ENCODE measurements at places on chromosomes 7 and 10.

- no peak for DNase-seq
These were observed 797.3 kb downstream of the XPNPEP1 start for GRCh38 chr10:109126016-109126415.

- DNase-seq = no peak
These were observed 735 bp downstream of the ZNF394 start for GRCh38 chr7:99499371-99499720.

DNA sequence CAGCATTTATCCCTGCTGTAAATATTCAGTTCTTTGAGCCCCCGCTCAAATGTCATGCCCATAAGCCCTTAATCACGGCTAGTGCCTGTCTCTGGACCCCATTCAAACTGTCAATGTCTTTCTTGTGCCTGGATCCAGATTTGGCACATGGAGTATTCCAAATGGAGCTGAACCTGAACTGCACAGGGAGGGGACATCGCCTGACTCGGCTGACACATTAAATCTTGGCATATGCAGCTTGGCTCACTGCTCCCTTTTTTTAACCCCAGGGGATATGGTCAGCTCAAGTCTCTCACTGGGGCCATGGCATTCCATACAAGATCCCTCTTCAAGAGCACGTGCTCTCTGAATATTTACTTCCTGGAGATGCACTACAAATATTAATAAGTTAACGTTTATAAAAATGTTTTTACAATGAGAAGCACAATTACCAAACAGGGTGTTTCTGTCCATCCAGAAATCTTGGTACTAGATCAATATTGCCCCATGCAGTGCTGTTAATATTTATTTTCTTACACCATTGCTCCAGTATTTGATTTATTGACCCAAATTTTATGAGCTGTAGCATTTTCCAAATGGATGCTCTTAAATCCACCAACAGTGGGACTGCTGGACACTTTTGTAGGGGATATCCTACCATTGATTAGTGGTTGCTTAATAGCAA is 57.4 kb downstream of the FGFR2 start:
- no peak for DNase-seq

DNA sequence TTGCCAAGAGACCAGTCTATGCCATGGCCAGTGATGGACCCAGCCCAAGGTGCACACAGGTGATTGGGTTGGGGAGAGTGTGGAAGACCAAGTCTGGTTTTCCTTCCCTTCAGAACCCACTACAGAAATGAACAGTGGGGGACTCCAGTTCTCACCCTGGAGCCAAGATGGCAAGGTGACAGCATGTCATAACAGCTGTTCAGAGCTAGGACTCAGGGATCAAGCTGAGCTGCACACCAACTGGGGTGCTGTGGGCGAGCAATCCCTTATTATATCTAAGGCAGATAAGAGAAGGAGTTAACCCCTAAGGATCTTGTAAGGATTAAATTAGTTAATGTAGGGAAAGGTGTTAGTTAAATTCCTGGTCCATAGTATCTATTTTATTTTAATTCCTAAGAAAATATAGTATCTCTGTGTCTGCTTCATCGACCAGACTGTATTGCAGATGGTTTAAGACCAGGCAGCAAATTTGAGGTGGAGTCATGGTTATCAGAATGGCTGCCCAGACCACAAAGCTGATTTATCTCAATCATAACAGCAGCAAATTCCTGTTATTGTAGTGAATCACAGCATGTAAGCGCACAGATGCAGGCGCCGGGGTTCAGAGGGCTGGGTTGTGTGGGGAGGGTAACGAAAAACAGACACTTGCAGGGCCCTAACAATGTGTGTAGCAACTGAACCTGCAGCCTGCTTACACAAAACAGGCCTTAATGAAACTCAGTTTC is 208.7 kb upstream of the ZNF32 start:
- no peak for DNase-seq

DNA sequence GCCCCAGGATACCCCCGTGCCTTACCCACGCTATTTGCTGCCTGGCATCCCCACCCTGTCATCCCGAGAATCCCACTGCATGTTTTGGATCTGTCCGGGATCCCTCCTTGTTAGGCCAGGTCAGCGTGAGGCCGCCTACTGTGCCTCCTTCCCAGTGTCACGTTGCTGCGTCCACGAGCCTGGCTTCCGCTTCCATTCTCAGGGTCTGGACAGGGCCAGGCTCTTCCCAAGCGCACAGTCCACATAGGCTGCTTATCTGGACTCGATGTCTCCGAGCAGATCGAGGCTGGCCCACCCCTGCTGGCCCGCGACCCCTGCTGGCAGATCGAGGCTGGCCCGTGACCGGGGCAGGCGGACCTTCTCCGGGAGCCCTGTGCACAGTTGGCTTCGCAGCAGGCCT is 27.1 kb downstream of the FOXK1 start:
- DNase-seq = no peak

DNA sequence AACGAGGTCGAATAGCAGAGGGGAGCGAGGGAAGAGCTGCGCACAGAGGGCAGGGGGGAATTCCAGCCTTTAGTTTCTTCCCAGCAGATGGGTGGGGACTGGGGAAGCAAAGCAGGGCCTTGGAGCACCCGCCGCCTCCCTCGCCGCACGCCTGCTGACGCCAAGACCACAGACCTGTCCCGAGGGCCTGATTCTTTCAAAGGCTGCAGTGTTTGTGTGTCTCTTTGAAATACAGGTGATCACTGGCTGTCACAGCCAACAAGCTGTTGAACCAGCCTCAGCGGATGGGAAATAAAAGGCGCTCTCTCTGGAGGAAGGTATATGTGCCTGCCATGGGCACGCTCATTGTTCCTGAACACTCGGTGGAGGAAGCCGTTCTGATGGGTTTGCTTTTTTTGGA is 119.3 kb downstream of the FAM53B start:
- DNase-seq = no peak

DNA sequence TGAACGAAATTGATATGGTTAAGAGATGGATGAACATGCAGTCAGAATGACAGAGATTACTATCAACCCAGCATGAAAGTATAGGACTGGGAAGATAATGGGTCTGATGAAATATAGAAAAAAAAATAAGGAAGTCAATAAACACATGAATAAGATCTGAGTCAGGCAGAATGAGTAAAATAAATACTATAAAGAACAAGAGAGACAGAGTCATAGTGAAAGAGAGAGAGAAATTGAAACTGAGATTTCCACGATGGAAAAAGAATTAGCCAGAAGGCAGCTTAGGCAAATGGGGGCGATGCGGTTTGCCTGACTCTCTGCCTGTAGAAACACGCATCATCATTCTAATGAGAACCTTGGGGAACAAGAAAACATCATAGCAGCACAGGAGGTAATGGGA is 26.6 kb downstream of the SEMA3D start:
- no peak for DNase-seq

GRCh38 chr10:33326933-33327332 is 7.5 kb downstream of the NRP1 start:
- no peak for DNase-seq

GRCh38 chr7:130228840-130229502 is 21.3 kb downstream of the SSMEM1 start:
- no peak for DNase-seq

Measured in NCI-H2081 (cell line).